GM12878 (cell line): ENCODE measurements at places on chromosomes 4 and X. TPM values are rescaled to one million over a fixed set of nuclear protein-coding genes. Genes with fewer than 3 reads are reported as not detected.

GRCh38 chrX:9318766-9319165 lies 146.1 kb upstream of the TBL1X start:
- H3K36me3 ChIP-seq: no peaks in the 10 kb centered on the region
- H3K27ac ChIP-seq: no peak overlapping the region
- H3K4me1 ChIP-seq: no peaks in the 10 kb centered on the region
- H3K4me3 ChIP-seq: no peak overlapping the region

DNA sequence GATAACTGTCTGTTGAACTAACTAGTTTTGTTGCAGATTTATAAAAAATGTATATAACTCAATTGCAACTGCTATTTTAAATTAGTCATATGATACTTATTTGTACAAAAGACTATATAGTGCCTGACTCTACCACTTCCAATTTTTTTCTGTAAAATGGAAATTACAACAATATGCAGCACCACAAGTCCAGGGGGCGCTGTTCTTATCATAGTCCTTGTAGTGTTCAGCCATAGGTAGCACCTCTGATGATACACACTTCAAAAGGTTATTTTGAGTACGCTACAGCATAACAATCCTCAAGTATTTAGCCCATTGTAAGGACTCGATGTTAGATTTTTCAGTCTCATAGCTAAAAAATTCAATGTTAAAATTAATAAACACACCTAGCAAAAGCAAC lies 174.9 kb downstream of the CORIN start:
- no peak overlapping the region for H3K4me3 ChIP-seq
- no peaks in the 10 kb centered on the region for H3K36me3 ChIP-seq
- no peaks in the 10 kb centered on the region for H3K4me1 ChIP-seq
- H3K27me3 ChIP-seq: no peaks in the 10 kb centered on the region
- no peak overlapping the region for H3K27ac ChIP-seq

DNA sequence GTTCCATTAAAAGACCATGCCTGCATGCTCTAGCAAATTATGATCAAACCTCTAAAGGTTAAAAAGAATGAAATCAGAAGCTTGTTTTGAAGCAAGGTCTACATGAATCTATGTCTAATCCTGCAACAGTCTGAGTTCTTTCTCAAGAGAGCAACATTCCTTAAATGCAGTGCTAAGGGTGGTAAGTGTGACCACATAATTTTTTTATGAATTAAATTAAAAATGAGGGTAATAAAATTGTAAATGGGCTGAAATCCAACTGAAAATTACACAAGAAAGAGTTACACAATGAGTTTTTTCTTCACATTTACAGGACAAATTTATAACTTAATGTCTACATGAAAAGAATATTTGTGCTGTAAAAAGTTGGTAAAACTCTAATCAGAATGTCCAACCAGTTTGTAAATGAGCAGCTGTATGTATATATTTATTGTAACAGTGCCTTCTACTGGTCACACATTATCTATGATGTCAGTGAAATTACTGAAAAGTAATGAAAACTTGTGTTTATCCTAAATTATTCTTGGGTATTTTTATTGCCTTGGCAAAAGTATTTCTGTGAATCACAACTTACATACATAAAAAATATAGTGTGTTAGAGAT lies 336.3 kb upstream of the PITX2 start:
- DNase-seq: no peak
- H3K4me3 ChIP-seq: no peak overlapping the region
- no peak overlapping the region for H3K27ac ChIP-seq
- no peaks in the 10 kb centered on the region for H3K36me3 ChIP-seq

DNA sequence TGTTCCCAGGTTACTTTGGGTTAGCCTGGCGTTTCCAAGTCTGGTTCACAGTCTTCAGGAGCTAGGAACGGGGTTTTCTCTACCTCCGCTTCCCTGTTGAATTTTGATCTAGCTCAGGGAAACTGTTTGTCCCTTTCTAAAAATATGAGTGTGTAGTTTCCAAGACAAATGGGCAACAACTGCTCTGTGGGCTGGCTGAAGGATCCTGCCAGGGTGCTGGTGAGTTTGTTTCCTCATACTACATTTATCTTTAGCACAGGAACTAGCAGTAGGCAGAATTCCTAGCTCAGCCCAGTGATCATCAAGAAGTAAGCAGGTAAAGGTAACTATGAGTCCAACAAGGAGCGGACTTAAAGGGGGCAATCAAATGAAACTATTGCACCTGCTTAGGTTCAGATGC lies 13.3 kb upstream of the FAM47E start:
- H3K36me3 ChIP-seq: no peaks in the 10 kb centered on the region
- H3K27ac ChIP-seq: no peak overlapping the region
- no peak for DNase-seq
- no peaks in the 10 kb centered on the region for H3K27me3 ChIP-seq
- H3K4me1 ChIP-seq: no peaks in the 10 kb centered on the region

- no peak overlapping the region for H3K27ac ChIP-seq
- no peaks in the 10 kb centered on the region for H3K36me3 ChIP-seq
- peaks cover 3% of the 10 kb centered on the region; the same call in 1 of the 2 replicates for H3K4me1 ChIP-seq
- H3K4me3 ChIP-seq: no peak overlapping the region
- H3K27me3 ChIP-seq: no peaks in the 10 kb centered on the region
These were observed 21.7 kb upstream of the ATXN3L start for GRCh38 chrX:13341491-13342101.

DNA sequence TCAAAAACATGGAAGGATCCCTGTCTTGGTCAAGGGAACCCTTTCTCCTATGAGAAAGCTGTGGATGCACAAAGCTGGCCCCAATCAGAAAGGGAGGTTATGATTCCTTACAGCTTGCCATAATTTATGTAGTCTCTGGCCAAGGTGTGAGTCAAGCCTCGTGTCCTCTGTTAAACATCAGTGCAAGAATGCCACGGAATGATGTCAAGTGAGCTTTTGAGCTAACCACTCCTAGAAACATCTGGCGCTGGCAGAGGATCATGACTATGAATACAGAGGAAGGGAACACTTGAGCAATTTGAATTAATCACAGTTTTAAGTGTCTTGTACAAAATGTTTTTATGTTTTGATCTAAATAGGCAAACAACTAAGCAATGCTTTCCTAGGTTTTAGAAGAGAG lies 51.5 kb upstream of the RAP2C start:
- H3K27me3 ChIP-seq: no peaks in the 10 kb centered on the region
- no peaks in the 10 kb centered on the region for H3K36me3 ChIP-seq
- no peaks in the 10 kb centered on the region; the same call in 1 of the 2 replicates for H3K4me1 ChIP-seq

- no peaks in the 10 kb centered on the region for H3K27me3 ChIP-seq
- H3K4me3 ChIP-seq: no peak overlapping the region
- H3K36me3 ChIP-seq: no peaks in the 10 kb centered on the region
- no peaks in the 10 kb centered on the region for H3K4me1 ChIP-seq
These were observed 122.1 kb upstream of the GUCY1A1 start for GRCh38 chr4:155544547-155544946.

- H3K27me3 ChIP-seq: no peaks in the 10 kb centered on the region
- no peak overlapping the region for H3K27ac ChIP-seq
- no peak overlapping the region for H3K4me3 ChIP-seq
- H3K36me3 ChIP-seq: no peaks in the 10 kb centered on the region
These were observed 6.2 kb upstream of the GSPT2 start for GRCh38 chrX:51737091-51737490.

DNA sequence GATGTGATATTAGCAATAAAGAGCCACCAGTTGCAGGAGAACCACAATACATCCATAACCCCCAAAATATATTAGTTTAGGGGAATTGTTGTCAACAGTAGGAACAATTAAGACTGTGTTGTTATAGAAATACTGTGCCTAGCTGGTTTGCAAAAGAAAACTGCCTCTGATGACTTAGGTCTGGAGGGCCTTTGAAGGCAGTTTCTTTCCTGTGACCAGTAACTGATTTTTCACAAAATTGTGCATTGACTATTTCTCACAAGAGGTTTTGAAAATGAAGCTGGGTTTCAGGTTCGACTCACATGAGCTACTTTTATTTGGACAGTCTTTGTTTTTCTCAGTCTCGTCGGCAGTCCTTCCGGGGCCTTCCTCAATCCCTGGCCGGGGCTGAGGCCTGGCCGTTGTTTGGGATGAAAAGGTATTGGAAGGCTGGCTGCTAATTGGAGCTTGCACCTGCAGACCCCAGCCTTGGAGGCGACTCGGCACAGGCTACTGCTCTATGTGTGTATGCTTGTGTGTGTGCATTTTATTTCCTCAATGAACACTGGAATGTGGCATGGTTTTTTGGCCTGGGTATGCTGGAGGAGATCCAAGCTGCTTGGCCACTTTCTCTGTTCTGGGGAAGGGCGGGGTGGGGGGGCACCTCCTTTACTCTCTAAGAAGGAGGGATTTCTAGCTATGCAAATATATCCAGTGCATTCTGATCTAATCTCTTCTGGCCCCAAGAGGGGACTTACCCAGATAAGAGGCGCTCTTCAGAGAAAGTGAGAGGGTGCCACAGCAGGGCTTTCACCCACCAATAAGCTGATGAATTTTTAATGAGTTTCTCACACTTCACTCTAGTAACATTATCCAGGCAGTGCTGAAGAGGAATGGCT lies 49.5 kb upstream of the LNX1 start:
- DNase-seq: peak; percentile 76
- peaks cover 19% of the 10 kb centered on the region; the same call in 1 of the 2 replicates for H3K4me1 ChIP-seq
- H3K27ac ChIP-seq: peak overlapping the region; percentile 68
- H3K36me3 ChIP-seq: no peaks in the 10 kb centered on the region
- H3K27me3 ChIP-seq: no peaks in the 10 kb centered on the region
- H3K4me3 ChIP-seq: no peak overlapping the region

- peak overlapping the region; percentile 77 for H3K4me3 ChIP-seq
- no peaks in the 10 kb centered on the region for H3K27me3 ChIP-seq
- no peaks in the 10 kb centered on the region for H3K36me3 ChIP-seq
- H3K27ac ChIP-seq: peak overlapping the region; percentile 97
These were observed 68.0 kb downstream of the NOCT start for GRCh38 chr4:139083607-139083955.

DNA sequence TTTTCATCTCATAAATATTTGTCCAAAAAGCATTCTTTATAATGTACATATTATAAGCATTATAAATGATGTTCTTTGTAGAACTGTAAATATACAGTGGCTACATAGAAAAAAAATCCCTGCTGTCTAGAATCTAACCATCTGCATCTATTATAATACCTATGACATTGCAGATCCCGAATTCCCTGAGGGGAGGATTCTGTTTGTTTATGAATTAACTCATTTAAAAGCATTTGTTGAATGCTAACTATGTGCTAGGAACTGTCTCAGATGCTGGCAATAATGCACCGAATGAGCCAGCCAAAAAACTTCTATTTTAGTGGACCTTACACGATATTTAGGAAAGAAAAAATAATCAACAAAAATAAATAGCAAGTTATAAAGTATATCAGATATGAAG lies 189.6 kb downstream of the PACRGL start:
- H3K4me3 ChIP-seq: no peak overlapping the region
- no peaks in the 10 kb centered on the region for H3K4me1 ChIP-seq
- H3K27me3 ChIP-seq: no peaks in the 10 kb centered on the region
- no peaks in the 10 kb centered on the region for H3K36me3 ChIP-seq
- DNase-seq: no peak
- H3K27ac ChIP-seq: no peak overlapping the region

DNA sequence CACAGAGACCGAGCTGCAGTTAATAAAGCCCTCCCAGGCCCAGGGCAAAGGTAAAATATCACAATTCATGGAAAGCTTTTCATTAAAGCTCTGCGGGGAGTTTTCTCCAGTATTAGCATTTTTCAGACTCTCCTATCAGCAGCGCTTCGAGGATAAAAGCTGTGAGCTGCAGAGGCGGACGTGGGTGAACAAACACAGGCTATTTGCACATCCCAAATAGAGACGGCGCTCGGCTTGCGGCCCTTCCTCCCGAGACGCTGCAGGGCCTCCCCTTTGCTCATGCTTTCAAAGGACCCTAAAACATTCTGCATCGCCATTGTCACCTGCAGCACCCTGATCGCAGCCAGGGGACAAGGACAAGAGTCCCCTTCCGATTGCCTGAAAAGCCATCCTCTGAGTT lies 97.3 kb downstream of the SORCS2 start:
- DNase-seq: no peak
- H3K27ac ChIP-seq: no peak overlapping the region
- H3K4me3 ChIP-seq: no peak overlapping the region
- H3K27me3 ChIP-seq: no peaks in the 10 kb centered on the region; the same call in 1 of the 2 replicates
- H3K4me1 ChIP-seq: no peaks in the 10 kb centered on the region

DNA sequence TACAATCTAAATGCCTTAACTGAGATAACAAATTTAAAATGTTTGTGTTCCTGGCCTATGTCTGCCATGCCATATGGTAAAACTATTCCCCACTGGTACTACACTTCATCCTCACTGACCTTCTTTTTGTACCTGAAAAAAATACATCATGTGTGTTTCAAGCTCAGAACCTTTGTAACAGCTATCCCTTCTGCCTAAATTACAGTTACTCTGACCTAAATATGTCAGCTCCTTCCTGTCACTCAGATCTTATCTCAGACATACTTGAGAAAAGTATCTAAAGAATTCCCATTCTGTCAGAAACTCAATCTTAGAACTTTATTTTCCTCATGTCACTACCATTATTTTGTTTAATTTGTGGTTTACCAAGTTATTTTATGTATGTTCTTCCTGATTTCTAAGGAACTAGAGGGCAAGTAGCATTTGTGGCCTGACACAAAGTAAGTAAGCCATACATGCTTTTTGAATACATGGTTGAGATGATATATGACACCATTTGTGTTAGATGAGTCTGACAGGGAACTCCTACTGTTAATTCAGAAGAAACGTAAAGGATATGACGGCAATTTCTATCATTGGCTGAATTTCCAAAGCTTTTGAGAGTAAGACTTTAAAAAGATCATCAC lies 456.5 kb upstream of the NDST3 start:
- no peak overlapping the region for H3K27ac ChIP-seq
- DNase-seq: no peak
- no peak overlapping the region for H3K4me3 ChIP-seq
- no peaks in the 10 kb centered on the region for H3K4me1 ChIP-seq
- H3K36me3 ChIP-seq: no peaks in the 10 kb centered on the region

GRCh38 chrX:9676738-9677097 lies 88.9 kb downstream of the GPR143 start:
- peak overlapping the region; percentile 85 for H3K27ac ChIP-seq
- no peaks in the 10 kb centered on the region; the same call in 1 of the 2 replicates for H3K36me3 ChIP-seq
- DNase-seq: no peak
- peak overlapping the region; percentile 11; the same call in 1 of the 2 replicates for H3K4me3 ChIP-seq
- no peaks in the 10 kb centered on the region for H3K27me3 ChIP-seq
- H3K4me1 ChIP-seq: peaks cover 6% of the 10 kb centered on the region

CT55 gene
- not detected in 2 replicates for total RNA-seq

RAI2 gene
- total RNA-seq: not detected in 2 replicates

DMP1 gene
- not detected in 2 replicates for total RNA-seq

SLITRK4 gene
- 0.74 and 0.90 TPM in 2 replicates for total RNA-seq

PRDM5 gene
- 0.08 TPM in 1 of 2 replicates, not detected in the other for total RNA-seq

SLC10A6 gene
- not detected in 2 replicates for total RNA-seq
